ENCODE measurements at places on chromosomes 3 and 15. TPM values are rescaled to one million over a fixed set of nuclear protein-coding genes. Genes with fewer than 3 reads are reported as not detected.

ROBO1 gene
- total RNA-seq = 156 TPM

PCNP gene
- total RNA-seq = 130 TPM

GOLGA6L10 gene
- 3.1 TPM for total RNA-seq

CFAP100 gene
- total RNA-seq = 2.0 TPM

RPUSD3 gene
- total RNA-seq = 20.9 TPM

PGBD4 gene
- 6.2 TPM for total RNA-seq

SLC6A1 gene
- 61.1 TPM for total RNA-seq

PROS1 gene
- 14.2 TPM for total RNA-seq

PARP15 gene
- not detected for total RNA-seq

KNG1 gene
- not detected for total RNA-seq

ROPN1 gene
- 0.16 TPM for total RNA-seq

FANCD2OS gene
- total RNA-seq = not detected

GOLGA8J gene
- total RNA-seq = not detected
